ENCODE measurements at places on chromosomes 7 and 10. TPM values are rescaled to one million over a fixed set of nuclear protein-coding genes. Genes with fewer than 3 reads are reported as not detected.

The LYZL2 gene
- not detected for polyA plus RNA-seq

DNA sequence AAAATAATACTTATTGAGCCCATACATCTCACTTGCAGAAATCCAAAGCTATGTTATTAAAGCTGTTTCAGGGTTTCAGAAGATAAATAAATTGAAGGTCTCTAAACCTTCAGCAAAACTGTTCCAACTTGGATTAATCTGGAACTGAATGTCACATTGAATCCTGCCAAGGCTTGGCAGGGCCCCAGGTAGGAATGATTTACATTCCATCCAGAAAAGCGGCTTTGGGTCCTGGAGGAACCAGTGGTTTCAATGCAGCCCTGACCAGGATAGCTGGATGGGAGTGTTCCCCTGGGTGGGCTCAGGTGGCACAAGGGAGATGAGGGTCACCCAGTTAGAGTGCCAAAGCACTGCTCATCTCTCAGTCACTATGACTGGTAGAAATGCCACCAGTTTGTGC is 37.0 kb upstream of the TMEM72 start:
- DNase-seq = no peak

The CYP26C1 gene
- polyA plus RNA-seq = not detected

The EN2 gene
- polyA plus RNA-seq = 0.79 TPM

The VIPR2 gene
- polyA plus RNA-seq = 6.9 TPM

The FBH1 gene
- polyA plus RNA-seq = 53.7 TPM

DNA sequence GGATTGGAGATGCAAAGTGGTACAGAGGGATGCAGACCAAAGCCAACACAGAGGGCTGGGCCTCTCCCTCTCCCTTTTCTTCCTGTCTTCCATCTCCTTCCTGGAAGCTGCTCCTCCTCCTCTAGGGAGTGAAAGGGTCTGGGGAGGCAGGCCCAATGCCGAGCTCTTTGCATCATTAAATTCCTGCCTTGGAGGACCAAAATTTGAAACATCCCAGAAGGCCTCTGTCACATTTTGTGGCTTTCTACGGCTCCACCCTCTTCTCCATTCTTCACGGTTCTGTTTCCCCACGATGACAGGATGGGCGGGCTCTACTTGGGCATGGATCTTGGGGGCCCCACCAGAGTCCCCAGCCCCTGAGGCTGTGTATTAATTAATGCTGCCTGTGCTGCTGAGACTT is 76.4 kb downstream of the NEURL1 start:
- no peak for DNase-seq

GRCh38 chr7:12851142-12851541 is 163.7 kb downstream of the ARL4A start:
- no peak for DNase-seq

The DNAJC12 gene
- 10.0 TPM for polyA plus RNA-seq

The UNC5B gene
- 8.2 TPM for polyA plus RNA-seq

DNA sequence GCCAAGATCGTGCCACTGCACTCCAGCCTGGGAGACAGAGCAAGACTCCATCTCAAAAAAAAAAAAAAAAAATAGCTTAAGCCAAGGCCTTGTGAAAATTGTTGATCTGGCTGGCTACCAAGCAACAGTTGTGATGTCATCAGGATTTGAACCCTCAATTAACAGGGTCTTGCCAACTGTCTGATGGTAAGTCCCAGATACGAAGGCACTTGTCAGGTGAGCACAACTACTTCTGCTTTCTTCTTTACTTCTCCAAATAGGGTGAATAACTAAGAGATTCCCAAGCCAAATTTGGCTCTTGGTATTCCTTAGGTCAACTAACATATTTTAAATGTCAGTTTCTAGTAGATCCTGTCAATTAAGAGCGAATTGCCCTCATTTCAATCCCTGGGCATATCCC is 47.4 kb downstream of the ANKRD61 start:
- DNase-seq = no peak

The MRPS24 gene
- 64.6 TPM for polyA plus RNA-seq

DNA sequence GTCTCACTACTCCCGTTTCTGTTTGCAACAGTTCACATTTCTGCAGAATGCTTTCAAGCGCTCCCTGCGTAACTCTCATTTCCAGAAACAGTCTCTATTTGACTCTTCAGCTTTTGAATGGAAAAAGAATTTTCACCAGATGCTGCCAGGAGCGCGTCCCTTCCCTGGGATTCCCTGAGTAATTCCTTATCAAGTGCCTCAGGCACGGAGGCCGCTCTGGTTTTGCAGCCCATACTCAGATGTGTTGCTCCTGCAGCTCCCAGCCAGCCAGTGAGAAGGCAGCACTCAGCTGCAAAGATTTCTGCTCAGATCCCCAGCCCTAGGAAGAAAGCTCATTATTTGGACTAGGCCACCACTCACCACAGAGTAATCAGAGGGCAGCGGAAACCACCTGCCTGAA is 161.1 kb upstream of the CHST15 start:
- no peak for DNase-seq

GRCh38 chr10:52308251-52309031 is 5.6 kb upstream of the DKK1 start:
- peak; percentile 73 for DNase-seq
